ENCODE measurements at places on chromosomes 5 and 9. TPM values are rescaled to one million over a fixed set of nuclear protein-coding genes. Genes with fewer than 3 reads are reported as not detected.

MELK gene
- total RNA-seq: 38.9 TPM

GRXCR2 gene
- not detected for total RNA-seq

GABRA6 gene
- total RNA-seq: not detected

CCDC187 gene
- total RNA-seq: under 0.01 TPM

NRG2 gene
- total RNA-seq: 1.1 TPM

TAL2 gene
- not detected for total RNA-seq

ANKDD1B gene
- 0.37 TPM for total RNA-seq

QRFP gene
- total RNA-seq: not detected

CNTFR gene
- 0.37 TPM for total RNA-seq

STKLD1 gene
- total RNA-seq: under 0.01 TPM

ENTPD8 gene
- total RNA-seq: not detected

ANXA2R gene
- total RNA-seq: 2.7 TPM

CCDC69 gene
- 5.1 TPM for total RNA-seq

MAP1B gene
- total RNA-seq: 225 TPM

BAAT gene
- total RNA-seq: under 0.01 TPM

NEUROG1 gene
- not detected for total RNA-seq

ENHO gene
- total RNA-seq: not detected

SLF1 gene
- total RNA-seq: 7.3 TPM

Measured in subcutaneous preadipocyte (primary cell).